Right lung (tissue), 10 donors: ENCODE measurements at places on chromosomes 2 and 18. TPM values are rescaled to one million over a fixed set of nuclear protein-coding genes. Genes with fewer than 3 reads are reported as not detected.

Gene TBR1
- polyA plus RNA-seq, result not detected

DNA sequence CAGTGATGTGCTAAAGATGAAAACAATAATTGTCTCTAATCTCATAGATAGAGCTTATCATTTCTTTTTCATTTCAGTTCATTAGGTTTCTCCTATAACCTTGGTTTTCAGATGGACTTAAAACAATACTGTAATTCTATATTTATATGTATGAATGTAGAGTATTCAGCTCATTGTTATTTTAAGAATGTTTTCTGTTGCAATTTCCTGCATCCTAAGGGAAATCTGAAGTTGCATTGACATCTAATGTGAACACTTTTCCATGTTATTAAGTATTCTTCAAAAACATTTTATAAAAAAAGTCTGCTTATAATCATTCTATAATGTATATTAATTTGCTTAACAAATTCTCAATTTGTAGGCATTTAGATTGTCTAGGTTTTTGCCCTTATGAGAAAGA is 288.9 kb downstream of the XIRP2 start:
- no peak for DNase-seq

DNA sequence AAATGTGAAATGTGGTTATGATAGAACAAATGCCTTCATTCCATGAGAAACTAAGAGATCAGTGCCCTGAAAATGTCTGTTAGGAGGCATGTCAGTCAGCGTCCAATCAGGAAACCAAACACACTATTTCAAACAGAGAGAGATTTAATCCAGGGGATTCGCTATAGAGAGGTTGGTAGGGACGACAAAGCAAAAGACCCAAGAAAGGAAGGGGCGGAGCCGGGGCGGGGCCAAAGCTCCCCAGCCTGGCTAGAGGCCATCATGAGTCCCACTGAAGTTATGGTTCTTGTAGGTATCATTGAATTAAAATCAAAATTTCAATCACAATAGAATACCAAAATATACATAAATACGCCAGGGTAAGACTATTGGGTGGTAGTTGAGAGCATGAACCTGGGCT is 32.9 kb upstream of the RNF149 start:
- no peak for DNase-seq

DNA sequence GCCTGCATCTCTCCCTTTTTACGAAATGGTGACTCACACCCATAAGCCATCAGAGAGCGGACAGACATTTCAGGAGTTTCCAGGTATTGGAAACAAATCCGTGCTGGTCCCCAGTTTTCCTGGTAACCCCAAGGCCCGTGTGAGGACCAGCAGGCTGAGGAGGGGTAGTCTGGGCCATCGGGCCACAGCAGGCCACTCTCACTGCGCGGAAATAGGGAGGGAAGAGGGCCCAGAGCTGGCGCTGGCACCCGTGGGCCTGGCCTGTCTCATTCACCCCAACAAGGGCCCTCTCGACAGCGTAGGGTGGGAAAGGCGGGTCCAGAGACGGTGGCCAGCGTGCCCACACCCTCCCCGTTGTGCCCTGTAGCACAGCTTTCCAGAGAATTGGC is 13.7 kb upstream of the FAHD2A start:
- DNase-seq, result no peak
